Suppressor macrophage treated with lipopolysaccharide for 1 hour (primary cell): ENCODE measurements at places on chromosomes 1 and 21.

GRCh38 chr1:194684636-194685035 is 1498.2 kb upstream of the B3GALT2 start:
- DNase-seq, result no peak

- DNase-seq, result peak; percentile 82
Measured at GRCh38 chr1:21337928-21338572, 47.8 kb upstream of the ECE1 start.

DNA sequence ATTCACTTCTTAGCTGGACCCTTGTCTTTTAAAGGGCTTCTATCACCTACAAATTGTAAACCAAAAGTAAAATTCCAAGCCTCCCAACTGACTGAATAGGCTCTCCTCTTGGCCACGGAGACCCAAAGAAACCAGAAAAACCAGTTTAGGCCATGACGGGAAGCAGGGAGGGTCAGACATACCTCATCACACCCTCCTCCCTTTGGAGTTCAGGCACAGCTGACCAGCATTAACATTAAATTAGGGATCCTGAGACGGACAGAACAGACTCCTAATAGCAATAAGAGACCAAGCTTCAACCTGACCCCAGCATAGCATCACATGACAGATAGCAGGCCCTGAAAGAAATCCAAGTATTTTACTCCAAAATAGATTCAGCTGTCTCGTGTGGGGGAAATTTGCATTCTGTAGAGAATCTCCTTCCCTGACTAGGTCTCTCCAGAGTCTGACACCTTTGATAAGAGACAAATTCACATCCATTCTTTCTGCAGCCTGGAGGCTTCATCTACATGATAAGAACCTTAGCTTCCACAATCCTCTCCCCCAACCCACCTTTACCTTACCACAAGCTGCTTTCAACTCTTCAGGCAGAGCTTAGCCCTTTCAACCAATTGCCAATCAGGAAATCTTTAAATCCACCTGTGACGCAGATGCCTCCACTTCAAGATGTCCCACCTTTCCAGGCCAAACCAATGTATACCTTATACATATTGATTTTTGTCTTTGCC is 177.1 kb upstream of the RAB4A start:
- no peak for DNase-seq

- DNase-seq, result no peak
Measured at GRCh38 chr1:12454406-12455391, 163.3 kb downstream of the DHRS3 start.

- peak; percentile 63 for DNase-seq
Measured at GRCh38 chr21:38438462-38438893, 59.8 kb downstream of the ERG start.

- no peak for DNase-seq
Measured at GRCh38 chr1:189659731-189660130, 817.9 kb downstream of the BRINP3 start.

DNA sequence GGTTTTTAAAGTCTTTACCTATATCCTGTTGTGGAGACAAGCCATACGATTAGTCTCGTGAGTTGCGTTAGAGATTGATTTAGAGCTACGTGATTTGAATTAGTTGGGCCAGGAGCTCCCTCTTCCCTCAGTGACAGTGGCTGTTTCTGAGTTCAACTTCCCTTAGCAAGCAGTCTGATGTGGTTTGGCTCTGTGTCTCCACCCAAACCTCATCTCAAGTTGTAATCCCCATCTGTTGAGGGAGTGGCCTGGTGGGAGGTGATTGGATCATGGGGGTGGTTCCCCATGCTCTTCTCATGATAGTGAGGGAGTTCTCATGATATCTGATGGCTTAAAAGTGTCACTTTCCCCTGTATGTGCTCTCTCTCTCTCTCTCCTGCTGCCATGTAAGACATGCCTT is 192.9 kb upstream of the PTGFR start:
- no peak for DNase-seq

DNA sequence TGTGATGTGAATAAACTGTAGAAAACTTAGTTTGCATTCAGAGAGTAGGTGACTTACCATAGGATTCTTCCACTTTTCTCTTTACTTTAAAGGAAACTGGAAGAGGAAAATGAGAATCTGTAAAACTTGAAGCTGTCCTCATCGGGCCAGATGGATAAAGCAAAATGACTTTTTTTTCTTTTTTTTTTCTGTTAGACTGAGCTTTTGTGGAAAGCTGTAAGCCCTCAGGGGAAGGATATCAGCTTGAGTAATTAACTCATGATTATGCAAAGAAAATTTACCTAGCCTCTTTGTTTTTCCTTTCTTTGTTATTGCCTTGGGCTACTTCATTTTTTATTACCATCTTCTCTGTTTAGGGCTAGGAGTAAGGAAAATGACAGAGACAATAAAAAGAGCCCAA is 53.4 kb downstream of the DPH5 start:
- no peak for DNase-seq

GRCh38 chr1:228276901-228277490 is 69.2 kb downstream of the OBSCN start:
- DNase-seq, result no peak

DNA sequence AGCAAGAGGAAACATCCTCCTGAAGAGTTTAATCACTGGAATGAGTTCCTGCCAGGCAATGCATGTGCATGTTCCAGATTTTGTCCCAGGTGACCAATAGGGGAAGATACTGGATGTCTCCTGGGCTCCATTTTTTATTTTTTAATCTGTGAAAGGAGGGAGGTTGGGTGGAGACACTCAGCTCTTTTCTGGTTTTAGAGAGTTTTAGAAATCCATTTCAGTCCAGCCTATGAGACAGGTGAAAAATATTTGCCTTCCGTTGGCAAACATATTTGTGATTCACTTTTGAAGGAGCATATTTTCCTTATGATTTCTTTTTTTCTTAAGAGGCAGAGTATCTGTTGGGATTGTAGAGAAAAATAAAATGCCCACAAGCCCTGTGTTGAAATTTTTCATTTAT is 70.7 kb downstream of the ABCA4 start:
- no peak for DNase-seq

- DNase-seq, result no peak
Measured at GRCh38 chr1:168643152-168643551, 66.7 kb downstream of the XCL1 start.

- DNase-seq, result no peak
Measured at GRCh38 chr21:36733857-36734256, 34.9 kb downstream of the SIM2 start.

- no peak for DNase-seq
Measured at GRCh38 chr21:38956007-38956406, 150.3 kb downstream of the ETS2 start.

GRCh38 chr1:41613689-41614574 is 129.4 kb upstream of the EDN2 start:
- DNase-seq, result peak; percentile 96

- no peak for DNase-seq
Measured at GRCh38 chr1:46303872-46304326, 401 bp downstream of the UQCRH start.

DNA sequence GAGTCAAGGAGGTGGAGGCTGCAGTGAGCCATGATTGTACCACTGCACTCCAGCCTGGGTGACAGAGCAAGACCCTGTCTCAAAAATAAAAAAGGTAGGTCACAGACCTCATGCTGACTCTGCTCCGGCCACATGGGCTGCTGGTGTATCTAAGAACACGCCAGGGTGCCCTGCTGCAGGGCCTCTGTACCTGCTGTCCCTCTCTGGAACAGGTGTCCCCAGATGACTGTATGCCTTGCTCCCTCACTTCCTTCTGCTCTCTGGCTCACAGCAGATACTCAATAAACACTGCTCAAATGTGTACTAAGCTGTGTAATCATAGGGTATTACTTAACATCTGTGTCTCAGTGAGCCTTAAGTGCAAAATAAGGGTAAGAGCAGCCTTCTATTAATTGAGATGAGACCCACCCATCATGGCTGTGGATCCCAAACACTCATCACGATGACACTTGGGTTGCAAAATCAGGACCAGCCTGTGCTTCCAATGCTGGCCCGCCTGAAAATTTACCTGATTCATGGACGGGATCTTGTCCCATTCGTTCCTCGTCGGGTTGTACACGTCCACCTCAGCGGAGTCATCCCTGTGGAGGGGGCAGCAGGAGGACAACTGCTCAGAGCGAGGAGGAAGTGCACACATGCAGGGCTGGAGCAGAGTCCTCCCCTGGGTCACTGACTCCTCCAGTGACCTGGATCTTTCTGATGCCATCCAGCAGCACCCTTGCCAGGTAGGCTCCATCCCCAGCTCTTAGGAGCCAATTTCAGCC is 7.5 kb downstream of the KLHL21 start:
- no peak for DNase-seq

DNA sequence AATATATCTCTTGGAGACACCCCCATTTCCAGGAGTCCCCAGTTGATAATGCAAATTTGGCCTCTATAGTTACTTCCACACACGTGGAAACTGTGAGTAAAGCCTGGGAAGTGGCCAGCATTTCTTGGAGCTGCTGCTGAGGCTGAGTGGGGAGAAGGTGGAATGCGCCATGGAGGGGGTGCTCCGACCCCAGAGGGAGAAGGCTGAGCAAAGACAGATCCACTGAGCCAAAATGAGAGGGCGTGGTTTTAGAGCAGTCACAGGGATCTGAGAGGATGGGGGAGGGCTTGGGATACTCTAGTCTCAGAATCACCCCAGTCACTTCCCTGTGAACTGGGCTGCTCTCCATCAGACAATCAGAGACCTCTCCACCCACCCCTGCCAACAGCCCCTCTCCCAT is 38.7 kb downstream of the TRIM62 start:
- no peak for DNase-seq

DNA sequence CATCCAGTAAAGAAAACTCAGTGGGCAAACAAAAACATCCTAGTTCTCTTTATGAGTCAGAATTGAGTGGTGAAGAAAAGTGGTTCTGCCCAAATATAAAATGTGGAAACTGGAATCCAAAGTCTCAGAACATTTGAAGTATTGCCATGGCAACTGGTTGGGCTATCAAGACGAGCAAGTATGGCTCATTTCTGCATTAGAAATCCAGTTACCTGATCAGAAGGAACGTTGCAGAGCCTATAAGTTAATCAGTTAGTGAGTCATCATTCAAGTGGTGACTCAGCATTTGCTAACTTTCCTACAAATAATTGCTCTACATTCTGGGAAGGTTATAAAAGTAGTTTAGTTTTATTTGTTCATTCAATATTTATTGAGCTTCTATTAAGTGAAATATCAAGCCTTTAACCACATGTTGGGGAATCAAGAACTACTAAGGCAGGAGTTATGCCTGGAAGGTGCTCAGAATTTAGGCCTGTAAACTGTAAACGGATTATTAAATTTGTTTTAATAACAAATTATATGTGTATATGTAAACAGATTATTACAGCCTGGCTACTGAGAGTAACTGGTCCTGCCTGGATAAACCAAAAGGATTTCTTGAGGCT is 104.3 kb downstream of the PAPPA2 start:
- no peak for DNase-seq

DNA sequence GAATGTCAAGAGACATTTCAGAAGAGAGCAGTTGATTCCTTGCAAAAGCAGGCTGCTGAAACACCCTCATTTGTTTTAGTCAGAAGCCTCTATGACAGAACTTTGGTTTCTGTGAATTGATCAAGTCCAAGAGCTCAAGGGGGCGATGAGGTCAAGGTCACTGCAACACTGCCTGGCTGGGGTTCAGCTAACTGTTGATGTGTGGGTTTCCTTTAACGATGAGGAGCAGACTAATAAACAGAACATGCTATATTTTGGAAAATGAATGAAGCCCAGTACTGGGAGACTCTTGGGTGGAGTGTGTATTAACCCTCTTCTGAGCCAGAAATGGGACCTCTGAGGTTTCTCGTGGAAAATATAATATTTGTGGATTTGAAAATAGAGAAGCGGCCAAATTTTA is 109.3 kb downstream of the ZC3H11B start:
- no peak for DNase-seq

DNA sequence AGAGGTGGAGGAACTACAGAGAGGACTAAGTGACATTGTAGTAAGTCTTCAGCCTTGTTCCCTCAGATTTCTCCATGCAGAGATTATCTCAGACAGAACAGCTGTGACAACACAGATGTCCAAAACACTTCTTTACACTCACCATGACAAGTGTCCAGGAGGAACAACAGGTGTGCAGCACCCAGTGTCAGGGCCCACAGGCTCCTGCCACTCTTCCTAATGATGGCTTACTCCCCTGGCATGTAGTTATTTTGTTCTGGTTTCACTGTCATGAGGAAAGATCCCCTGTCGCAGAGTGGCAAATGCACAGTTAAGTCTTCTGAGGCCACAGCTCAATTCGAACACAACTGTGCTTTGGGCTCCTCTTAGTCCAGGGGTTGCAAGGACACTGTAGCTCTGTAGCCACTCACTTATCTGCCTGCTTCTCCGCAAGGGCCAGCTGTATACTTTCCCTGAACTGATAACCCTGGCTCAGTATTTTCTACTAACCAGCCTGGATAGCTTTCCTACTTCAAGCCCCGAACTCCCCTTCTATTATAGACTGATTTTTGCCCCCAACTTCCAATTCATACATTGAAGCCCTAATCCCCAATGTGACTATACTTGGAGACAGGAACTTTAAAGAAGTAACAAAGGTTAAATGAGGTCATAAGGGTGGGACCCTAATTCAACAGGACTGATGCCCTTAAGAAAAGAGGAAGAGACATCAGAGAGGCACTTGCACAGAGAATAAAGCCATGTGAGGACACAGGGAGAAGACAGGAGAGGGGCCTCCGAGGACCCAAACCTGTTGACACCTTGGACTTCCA is 11.1 kb downstream of the PDZK1 start:
- peak; percentile 44 for DNase-seq
